A549 treated with RU486 at 1 μM for 4 hours (cell line): ENCODE measurements at places on chromosomes 1 and 21. TPM values are rescaled to one million over a fixed set of nuclear protein-coding genes. Genes with fewer than 3 reads are reported as not detected.

The GUCA2A gene
- total RNA-seq = not detected in 5 replicates

The GPR161 gene
- total RNA-seq = 8.8 to 16.6 TPM (median 12.8 TPM) in 5 replicates

The RAP1GAP gene
- 8.6 to 13.1 TPM (median 12.0 TPM) in 5 replicates for total RNA-seq

The SNRNP40 gene
- total RNA-seq = 42.1 to 48.5 TPM (median 45.2 TPM) in 5 replicates

The SPATA21 gene
- 0.09 TPM in 1 of 5 replicates, not detected in the others for total RNA-seq

The RUNX1 gene
- total RNA-seq = 7.3 to 13.0 TPM (median 10.7 TPM) in 5 replicates

The LRRC38 gene
- not detected in 5 replicates for total RNA-seq

The AZIN2 gene
- total RNA-seq = 0.45 to 1.2 TPM (median 0.77 TPM) in 5 replicates

The LCE1E gene
- 0.14 TPM in 1 of 5 replicates, not detected in the others for total RNA-seq

The OR2M4 gene
- not detected in 5 replicates for total RNA-seq

The EXOSC10 gene
- 35.8 to 37.5 TPM (median 36.4 TPM) in 5 replicates for total RNA-seq

The PLK3 gene
- total RNA-seq = 12.3 to 19.5 TPM (median 17.5 TPM) in 5 replicates

The RYR2 gene
- total RNA-seq = 0.07 to 0.18 TPM (median 0.12 TPM) in 3 of 5 replicates, not detected in the others

The TESK2 gene
- total RNA-seq = 0.24 to 0.43 TPM (median 0.33 TPM) in 5 replicates

The SLFNL1 gene
- 0.02 TPM in 1 of 5 replicates, not detected in the others for total RNA-seq

The CHI3L1 gene
- total RNA-seq = not detected in 5 replicates

The FAM151A gene
- total RNA-seq = not detected in 5 replicates

The RGS5 gene
- total RNA-seq = 0.67 to 3.0 TPM (median 1.4 TPM) in 5 replicates

The IPO13 gene
- 9.4 to 16.4 TPM (median 15.2 TPM) in 5 replicates for total RNA-seq

The RXFP4 gene
- not detected in 5 replicates for total RNA-seq

The MFAP2 gene
- 0.21 to 0.53 TPM (median 0.45 TPM) in 4 of 5 replicates, not detected in the other for total RNA-seq

The KRTAP11-1 gene
- not detected in 5 replicates for total RNA-seq

The DAB1 gene
- total RNA-seq = not detected in 5 replicates
